8988T (cell line): ENCODE measurements at places on chromosomes 13 and 19.
A peak's percentile ranks its signal among the peaks of the same experiment; 100 is the strongest.

- DNase-seq = no peak
Measured at GRCh38 chr19:33130433-33130832, 1.5 kb upstream of the WDR88 start.

DNA sequence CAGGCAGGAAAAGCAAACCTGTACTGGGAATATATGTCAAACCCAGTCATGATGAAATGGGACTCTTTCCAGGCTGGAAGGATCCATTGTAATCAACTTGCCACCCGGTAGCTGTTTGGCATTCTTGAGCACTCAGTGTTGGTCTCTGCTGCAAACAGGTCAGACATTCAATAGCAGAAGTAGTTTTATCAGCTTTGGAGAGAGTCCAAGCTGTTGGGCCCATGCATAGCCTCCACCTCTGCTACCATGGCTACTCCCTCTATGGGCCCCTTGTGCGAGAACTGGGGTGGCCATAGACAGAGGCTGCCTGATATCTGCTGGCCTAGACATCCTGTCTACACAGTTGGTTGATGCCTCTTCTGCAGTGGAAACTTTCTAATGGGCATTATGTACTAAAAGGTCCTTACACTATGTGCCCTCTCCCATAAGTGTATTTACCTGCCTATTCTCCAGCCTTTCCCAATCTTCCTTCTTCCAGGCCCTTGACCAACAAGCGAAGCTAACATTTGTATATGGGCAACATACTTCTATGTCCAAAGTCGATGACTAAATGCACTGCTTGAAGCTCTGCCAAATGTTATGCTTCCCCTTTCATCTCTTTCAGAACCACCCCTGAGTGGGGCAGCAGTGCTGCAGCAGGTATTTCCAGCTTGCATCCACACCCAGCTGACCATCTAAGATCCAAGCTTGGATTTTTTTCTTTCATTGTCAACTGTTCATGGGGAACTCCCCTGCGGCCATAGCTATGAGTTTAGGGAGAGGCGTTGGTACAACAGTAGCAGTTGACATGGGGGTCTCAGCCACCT is 5.3 kb upstream of the RNF6 start:
- no peak for DNase-seq

DNA sequence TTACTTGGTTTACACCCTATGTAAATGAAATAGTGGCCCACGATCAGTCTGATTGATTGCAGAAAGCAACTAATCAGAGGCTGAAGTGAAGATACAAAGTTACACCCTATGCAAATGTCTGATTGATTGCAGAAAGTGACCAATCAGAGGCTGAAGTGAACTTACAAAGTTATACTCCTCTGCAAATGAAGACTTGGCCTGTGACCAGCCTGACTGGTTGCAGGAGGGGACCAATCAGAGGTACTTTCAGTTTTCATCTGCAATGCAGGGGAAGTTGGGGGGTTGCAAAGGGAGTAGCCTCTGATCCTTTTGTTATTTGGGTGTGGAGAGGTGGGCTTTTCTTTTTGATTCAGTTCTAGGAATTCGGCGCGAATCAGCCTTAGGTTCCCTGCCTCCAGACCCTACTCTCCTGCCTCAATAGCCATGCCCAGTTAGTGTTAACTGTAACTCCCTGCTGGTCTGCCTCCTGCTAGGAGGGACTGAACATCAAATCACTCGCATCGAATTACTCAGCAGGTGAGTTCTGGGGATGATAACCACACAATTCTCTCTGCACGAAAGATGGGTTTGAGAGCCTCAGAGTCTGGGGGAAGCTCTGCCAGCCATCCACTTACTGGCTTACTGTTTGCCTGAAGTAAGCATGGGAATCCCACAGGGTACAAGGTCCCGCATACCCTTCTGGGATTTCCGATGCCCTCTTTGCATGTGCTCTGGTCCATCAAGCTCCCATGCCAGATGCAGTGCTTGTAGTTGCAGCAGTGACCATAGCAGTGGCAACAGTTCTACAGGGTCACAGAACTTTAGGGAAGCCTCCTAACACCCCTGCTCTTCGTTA is 7.5 kb downstream of the ARL11 start:
- DNase-seq = no peak

- DNase-seq = no peak
Measured at GRCh38 chr13:95185851-95186250, 115.4 kb downstream of the ABCC4 start.

GRCh38 chr19:5261156-5261890 is 79.3 kb downstream of the PTPRS start:
- DNase-seq = no peak

- no peak for DNase-seq
Measured at GRCh38 chr13:42906257-42906656, 85.8 kb downstream of the EPSTI1 start.

DNA sequence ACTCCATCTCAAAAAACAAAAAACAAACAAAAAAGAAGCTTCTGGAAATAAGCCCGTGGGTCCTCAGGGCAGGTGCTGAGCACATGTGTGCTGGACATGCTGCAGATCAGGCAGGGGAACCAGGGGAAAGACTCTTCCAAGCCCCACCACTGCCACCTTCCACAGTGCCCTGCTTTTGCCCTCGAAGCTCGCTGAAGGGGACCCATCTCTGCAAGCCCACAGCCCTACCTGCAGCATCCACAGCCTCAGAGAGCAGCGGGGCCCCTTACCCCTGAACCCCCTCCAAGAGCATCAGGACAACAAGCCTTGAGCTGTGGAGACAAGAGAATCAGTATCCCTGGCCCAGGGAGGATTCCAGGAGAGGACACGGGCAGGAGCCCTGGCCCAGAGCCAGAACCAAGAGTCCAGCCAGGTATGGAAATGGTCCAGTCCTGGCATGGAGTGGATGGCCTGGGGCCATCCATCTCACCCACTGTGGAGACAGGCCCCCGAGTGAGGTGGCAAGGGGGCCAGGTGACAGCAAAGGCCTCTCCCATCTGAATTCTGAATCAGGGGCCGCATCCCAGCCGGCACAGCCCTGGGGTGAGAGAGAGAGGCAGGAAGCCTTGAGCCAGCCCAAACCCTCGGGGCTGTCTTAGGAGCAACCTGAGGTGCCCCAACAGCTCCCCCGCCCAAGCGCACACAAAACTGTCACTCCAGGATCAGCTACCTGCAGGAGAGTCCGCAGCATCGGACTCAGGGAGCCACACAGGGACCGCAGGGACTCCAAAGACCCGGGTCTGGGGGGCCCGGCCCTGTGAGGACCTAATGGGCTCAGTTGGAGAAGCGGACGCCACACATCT is 51.8 kb upstream of the TPM4 start:
- DNase-seq = no peak

- no peak for DNase-seq
Measured at GRCh38 chr19:1250437-1251260, 2.3 kb downstream of the MIDN start.

DNA sequence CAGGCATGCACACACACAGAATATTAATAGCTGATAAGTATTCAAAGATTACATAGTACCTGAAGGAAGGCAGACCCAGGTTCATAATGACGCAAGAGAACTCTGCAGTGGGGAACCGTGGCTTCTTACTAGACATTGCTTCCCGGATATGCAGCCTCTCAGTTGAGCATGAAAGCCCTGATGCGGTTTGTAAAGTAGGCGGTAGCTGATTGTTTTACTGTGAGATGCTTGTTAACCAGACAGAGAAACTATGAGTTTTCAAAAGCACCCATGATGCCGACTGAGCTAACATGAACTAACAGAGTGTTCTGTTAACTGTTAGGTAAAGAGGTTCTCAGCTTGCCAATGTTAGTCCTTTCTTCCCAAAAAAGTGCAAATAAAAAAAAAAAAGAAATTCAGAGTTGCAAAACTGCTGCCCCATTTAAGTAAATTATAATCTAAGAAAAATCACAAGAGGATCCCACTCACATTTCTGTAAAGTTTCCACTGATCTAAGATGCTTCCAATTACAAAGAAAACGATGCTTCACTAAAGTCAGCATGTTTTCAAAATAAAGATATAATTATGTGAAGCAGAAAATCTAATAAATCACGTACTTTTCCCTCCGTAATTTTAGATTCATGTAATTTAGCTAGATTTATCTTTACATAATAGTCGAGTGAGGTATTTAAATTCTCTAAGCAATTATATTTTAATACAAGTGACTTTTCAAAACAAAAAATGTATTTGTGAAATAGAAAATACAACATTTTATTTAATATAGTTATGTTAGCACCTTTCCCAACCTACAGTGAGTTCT is 2.2 kb downstream of the FLT1 start:
- DNase-seq = no peak

DNA sequence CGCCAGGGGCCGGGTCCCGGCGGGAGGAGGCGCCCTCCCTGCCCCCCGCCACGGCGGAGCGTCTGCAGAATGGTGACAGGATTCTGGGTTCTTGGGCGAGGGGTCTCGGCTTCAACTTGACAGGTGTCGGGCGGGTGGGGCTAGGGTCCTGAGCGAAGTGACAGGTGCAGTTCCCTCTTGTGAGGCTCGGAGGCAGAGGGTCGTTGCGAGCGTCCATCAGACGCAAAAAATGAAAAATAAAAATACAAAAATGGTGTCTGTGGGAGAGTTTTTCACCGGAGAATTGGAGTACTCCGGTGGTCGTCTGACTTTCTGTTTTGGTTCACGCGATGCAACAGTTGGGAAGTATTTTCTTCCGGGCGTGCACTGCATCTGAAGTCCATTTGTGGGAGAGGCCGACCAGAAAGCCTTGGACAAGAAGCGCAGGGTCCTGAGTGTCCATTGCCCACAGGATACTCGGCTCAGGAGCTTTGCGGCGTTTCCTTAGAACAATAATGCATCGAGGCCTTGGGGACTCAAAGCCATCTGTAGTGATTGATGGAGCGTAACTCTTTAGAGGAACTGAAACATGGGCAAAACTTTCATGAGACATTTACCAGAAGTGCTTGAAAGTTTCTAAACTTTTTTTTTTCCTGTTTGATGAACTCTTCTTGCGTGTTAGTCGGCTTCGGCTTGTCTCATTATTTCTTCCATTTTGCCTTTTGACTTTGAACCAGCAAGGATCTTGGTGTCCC is 759 bp downstream of the RB1 start:
- peak; percentile 33 for DNase-seq

GRCh38 chr19:4534836-4535658 is at the start of gene PLIN5:
Gene PLIN5, minus strand, starts transcription at chr19:4535224. Its CDS starts 1,150 bp downstream, at chr19:4534074.
- no peak for DNase-seq

DNA sequence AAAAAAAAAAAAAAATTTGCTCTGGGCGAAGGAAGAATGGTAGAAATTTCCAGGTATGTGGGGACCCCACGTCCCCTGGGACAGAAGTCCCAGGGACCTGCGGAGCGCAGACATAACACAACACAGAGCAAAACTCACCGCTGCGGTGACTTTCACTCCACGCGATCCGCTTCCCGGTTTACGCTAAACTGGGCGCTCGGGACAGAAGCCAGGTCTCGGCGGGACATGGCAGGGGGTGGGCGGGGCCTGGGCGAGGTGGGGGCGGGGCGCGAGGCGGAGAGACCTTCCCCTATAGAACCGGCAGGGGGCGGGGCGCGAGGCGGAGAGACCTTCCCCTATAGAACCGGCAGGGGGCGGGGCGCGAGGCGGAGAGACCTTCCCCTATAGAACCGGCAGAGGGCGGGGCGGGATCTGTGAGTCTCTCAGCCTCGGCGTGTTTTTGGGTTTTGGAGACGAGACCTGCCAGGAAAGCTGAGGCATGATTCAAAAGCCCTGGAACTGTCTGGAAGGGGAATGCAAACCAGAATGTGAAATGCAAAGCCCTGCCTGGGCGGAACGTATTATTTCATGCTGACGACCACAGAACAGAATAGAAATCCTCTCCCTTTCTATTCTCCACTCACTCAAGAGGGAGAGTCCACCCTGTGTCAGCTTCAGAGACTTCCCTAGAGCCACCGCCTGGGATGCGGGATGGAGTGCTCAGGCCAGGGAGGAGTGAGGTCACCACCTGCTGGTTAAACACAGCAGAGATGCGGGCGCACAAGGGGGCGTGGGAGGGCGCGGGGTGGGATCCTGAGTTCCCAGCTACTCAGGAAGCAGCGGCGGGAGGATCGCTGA is 20.2 kb upstream of the ERVV-1 start:
- peak; percentile 31 for DNase-seq

DNA sequence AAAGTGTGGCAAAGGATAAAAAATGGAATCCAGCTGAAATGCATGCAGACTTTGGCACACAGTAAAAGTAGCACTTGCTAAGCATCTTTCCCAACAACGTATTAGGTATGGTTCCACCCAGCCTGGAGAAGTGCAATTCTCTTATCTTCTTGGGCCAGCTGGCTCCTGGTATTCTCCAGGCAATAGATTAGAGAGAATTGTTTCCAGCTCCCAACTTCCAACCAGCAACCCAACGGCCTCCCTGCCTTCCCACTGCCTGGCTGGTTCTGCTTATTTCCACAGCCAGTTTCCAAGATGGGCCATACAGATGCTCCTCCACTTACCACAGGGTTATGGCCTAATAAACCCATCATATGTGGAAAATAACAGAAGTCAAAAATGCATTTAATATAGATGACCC is 133.4 kb downstream of the OXGR1 start:
- DNase-seq = no peak

GRCh38 chr19:8396563-8397203 is 6.5 kb downstream of the RAB11B start:
- peak; percentile 66 for DNase-seq

DNA sequence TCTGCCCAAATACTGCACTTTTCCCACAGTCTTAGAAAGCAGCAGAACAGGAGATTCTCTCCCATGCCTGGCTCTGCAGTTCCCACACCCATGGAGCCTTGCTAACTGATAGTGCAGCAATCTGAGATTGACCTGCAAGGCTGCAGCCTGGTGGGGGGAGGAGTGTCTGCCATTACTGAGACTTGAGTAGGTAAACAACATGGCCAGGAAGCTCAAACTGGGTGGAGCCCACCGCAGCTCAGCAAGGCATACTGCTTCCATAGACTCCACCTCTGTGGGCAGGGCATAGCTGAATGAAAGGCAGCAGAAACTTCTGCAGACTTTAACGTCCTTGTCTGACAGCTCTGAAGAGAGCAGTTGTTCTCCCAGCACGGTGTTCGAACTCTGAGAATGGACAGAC is 358.5 kb upstream of the PCDH9 start:
- no peak for DNase-seq

- DNase-seq = no peak
Measured at GRCh38 chr19:35013820-35014754, 14.0 kb downstream of the GRAMD1A start.

DNA sequence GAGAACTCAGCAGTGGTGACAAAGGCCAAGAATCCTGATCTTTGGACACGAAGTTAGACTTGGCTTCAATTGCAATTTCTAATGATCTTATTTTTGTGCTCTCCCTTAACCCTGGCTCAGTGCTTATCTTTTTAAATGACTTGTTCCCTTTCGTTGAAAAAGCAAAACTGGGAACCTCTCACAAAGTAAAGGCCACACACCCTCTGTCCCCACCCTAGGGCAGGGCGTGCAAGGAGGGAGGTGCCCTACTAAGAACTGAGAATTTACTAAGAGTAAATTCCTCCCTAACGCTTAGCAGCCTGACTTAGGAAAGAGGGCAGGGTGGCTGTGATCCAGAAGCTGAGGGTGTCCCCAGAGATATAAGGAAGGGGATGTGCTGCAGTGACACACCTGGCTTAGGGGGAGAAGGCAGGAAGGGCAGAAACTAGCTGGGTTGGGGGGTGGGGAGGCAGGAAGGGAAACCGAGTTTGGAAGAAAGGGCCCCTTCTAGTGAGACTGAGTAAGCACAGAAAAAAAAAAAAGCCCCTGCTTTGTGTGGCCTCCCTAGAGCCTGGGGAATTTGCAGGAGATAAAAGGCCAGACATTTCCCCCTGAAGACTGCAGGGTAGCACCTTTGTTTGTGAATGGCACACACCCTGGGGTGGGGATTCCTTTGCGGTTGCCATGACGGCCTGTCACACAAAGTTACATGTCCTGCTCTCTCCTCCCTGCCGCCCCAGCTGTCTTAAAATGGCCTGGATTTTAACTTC is 435.1 kb downstream of the EFNB2 start:
- no peak for DNase-seq

- DNase-seq = peak; percentile 96
Measured at GRCh38 chr13:113490496-113491417, at the start of gene DCUN1D2. Gene DCUN1D2, minus strand, starts transcription at chr13:113490711. Its CDS starts 42 bp downstream, at chr13:113490669.

GRCh38 chr19:38247126-38247525 is 9.0 kb downstream of the PPP1R14A start:
- DNase-seq = no peak
